ENCODE measurements at places on chromosomes 13 and 19. TPM values are rescaled to one million over a fixed set of nuclear protein-coding genes. Genes with fewer than 3 reads are reported as not detected.
A peak's percentile ranks its signal among the peaks of the same experiment; 100 is the strongest.

SERP2 gene
- 5.7 TPM for total RNA-seq

GRIK5 gene
- total RNA-seq, result 24.2 TPM

NALCN gene
- total RNA-seq, result 2.9 TPM

EFNA2 gene
- not detected for total RNA-seq

ZFP28 gene
- 9.7 TPM for total RNA-seq

ADGRE2 gene
- 2.6 TPM for total RNA-seq

APBA3 gene
- total RNA-seq, result 35.9 TPM

ZNF556 gene
- not detected for total RNA-seq

KCNRG gene
- total RNA-seq, result 1.0 TPM

VPS36 gene
- 87.8 TPM for total RNA-seq

DNAAF3 gene
- total RNA-seq, result 5.1 TPM

NCAN gene
- not detected for total RNA-seq

GRCh38 chr13:40933508-40934204 lies 85.5 kb downstream of the ELF1 start:
- DNase-seq, result peak; percentile 63

DNA sequence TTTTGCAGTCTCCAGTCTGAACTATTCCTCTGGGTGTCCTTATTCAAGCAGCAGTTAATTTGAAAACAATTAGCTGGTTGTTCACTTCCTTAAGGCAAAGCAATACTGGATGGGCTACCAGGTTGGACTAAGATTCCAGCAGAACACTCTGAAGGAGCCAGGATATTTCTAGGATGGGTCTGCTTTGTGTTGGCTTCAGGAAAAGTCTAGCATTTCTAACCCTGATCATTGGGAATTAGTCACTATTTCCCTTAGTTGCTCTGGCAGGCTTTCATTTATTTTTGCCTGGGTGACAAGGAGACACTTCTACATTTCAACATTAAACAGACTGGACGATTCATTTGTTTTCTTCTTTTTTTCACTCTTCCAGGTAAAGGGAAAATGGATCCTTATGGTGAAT lies 228.4 kb downstream of the ENOX1 start:
- DNase-seq, result no peak

DNA sequence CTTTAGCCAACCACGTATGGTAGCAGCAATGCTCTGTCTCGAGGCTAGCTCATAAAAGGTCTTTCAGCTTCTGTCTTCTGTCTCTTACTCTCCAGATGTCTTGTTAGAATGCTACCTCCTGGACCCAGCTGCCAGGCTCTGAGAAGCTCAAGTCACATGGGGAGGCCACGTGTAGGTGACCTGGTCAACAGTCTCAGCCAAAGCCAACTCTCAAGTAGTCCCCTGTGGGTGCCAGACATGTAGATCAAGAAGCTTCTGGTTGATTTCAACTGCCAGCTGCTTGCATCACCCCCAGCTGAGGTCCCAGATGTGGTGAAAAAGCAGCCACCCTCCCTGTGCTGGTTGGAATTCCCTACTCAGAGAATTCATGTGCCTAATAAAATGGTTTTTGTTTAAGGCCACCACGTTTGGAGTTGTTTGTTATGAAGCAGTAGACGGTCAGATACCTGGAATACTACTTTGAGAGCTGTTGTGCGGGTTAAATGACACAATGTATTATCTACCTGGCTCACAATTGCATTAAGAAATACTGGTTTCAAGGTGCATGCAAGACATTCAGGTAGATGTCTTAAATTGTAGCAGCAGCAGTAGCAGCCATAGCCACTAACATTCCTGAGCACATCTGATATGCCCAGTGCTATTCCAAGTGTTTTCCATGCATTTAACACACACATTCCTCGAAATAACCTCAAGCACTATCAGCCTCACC lies 131.0 kb upstream of the RFC3 start:
- no peak for DNase-seq

DNA sequence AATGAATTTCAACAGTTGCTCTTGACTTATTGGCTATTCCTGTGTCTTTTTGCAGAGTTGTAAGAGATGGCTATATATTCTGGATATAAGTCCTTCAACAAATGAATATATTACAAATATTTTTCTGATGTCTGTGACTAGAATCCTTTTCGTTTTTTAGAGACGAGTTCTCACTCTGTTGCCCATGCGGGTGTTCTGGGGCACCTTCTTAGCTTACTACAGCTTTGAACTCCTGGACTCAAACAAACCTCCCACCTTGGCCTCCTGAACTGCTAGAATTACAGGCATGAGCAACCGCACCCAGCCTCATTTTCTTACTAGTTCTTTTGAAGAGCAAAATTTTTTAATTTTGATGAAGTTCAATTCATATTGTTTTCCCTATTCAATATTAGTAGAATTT lies 287.8 kb downstream of the LIG4 start:
- no peak for DNase-seq

- DNase-seq, result no peak
Observed at GRCh38 chr13:81637457-81637856, 1296.5 kb upstream of the SPRY2 start.

- DNase-seq, result no peak
Observed at GRCh38 chr13:47499358-47500150, 501.5 kb downstream of the SUCLA2 start.

DNA sequence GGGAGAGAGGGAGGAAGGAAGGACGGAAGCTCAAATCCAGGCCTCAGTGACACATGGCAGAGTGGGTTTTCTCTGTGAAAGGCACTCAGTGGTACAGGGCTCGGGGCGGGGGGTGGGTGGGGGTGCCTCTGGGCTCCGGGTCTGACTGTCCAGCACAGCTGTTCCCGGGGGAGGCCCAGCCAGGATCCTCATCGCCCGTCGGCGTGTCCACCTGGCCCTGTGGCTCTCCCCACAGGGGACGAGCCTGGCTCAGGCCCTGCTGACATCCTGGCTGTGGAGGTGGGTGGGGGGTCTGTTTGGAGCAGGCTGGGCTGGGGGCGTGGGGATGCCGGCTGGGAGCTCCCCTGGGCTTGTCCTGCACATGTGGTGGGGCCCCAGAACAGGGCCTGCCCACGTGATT lies 18.2 kb upstream of the MATK start:
- no peak for DNase-seq

DNA sequence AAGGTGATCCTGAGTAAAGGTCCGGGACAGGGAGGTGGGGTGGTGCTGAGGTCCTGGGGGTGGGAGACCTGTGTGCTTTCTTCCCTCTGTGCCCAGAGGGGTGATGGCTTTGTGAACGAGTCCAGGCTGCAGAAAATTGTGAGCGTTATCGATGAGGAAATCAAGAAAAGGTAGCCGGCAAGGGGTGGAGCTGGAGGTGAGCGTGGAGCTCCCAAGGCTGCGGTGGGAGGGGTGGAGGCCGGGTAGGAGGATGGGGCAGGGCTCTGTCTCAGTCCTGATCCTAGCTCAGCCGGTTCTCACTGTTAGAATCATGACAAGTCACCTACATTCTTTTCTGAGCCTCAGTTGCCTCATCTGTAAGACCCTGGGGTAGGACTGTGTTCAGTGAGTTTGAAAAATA lies 4.0 kb downstream of the SELENOV start:
- no peak for DNase-seq

DNA sequence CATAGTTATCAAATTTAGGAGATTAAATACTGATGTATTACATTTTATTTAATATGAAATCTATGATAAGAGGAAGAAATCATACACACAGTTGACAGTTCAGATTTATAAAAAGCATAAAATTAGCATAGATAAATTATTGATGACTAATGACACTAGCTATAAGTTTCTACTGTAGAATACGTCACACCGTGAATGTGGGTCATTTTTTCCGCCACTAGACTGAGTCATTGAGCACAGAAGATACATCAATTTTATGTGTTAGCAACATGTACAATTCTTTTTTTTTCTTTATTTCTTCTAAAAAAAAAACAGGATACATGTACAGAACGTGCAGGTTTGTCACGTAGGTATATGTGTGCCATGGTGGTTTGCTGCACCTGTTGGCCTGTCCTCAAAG lies 22.2 kb downstream of the AP2S1 start:
- DNase-seq, result no peak

- DNase-seq, result no peak
Observed at GRCh38 chr13:94327318-94327717, 152.2 kb downstream of the DCT start.

- DNase-seq, result no peak
Observed at GRCh38 chr13:109426690-109426990, 359.7 kb downstream of the IRS2 start.

DNA sequence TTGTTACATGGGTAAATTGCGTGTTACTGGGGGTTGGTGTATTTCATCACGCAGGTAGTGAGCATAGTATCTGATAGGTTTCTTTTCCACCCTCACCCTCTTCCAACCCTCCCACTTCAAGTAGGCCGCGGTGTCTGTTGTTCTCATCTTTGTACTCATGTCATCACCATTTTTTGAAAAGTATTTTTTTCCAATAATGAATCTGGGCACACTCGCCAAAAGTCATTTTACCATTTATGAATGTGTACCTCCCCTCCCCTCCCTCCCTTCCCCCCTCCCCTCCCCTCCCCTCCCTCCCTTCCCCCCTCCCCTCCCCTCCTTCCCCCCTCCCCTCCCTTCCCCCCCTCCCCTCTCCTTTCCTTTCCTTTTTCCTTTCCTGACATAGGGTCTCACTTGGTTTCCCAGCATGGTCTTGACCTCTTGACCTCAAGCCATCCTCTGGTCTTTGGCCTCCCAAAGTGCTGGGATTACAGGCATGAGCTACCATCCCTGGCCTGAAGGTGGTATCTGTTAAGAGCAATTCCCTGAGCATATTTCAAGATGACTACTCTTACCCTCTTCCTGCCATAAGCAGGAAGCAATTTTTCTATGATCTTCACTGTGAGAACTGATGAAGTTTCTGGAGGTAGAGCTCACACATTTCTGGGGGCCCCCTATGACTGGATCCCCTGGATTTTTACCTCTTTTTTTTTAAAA lies 15.7 kb downstream of the ZNF627 start:
- no peak for DNase-seq

DNA sequence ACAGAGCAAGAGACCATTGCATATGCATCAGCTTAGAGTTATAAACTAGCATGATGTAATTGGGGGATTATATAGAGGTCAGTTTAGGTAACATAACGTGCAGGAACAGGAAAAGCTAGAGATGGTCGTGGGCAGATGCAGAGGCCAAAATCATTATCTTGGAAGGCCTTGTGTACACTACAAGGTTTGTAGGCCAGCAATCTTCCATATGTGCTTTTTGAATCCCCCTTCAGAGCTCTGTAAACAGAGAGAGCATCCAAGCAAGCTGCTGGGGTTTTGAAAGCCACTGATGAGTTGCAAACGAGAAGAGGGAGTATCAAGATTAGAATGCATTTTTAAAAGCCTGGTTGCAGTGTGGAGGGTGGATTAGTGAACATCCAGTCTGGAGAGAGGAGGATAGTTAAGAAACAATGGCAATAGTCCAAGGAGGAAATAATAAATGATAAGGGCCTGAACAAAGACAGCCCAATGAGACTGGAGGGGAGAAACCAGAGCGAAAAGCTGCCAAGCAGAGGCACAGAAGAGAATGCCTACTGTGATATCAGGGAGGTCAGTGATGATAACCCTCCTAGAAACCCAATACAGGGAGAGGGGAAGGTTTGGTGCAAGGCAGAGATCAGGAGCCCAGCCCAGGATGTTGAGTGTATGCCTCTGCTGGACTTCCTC lies 109.6 kb downstream of the ZAR1L start:
- DNase-seq, result no peak

DNA sequence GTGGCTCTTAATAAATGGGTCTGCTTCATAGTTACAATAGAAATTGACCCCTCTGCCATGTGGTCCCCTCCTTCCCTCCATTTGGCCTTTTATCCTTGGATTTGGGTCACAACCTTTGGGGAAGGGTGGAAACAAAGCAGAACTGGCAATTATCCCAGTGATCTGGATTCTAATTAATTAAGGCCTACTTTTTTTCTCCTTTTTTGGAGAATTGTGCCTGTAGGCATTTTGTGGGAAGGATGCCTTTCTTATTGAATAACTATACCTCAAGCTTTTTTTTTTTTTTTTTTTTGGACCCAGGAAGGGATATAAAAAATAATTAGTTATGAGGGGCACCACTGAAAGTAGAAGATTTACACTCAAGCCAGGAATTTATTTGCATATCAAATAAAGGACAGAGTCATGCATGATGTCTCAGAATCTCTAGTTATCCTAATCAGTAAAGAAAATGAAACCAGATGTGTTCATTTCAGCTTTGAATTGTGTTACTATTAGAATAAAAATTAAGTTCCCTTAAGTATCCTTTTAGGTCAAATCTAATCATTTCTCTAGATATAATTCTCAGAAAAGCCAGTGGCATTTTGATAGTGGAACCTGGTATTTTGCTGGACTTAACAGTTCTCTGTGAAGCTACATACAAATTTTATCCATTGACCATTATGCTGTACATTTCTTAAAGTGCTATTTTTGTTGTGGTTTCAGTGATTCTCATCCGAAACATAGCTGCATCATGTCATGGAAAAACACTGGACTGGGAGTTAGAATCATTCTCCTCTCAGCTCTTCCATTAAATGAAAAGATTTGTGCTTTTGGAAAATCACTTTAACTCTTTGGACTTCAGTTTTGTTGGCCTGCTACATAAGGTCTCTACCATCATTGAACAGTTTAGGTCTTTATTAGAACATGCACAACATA lies 129.3 kb downstream of the KCNRG start:
- no peak for DNase-seq

DNA sequence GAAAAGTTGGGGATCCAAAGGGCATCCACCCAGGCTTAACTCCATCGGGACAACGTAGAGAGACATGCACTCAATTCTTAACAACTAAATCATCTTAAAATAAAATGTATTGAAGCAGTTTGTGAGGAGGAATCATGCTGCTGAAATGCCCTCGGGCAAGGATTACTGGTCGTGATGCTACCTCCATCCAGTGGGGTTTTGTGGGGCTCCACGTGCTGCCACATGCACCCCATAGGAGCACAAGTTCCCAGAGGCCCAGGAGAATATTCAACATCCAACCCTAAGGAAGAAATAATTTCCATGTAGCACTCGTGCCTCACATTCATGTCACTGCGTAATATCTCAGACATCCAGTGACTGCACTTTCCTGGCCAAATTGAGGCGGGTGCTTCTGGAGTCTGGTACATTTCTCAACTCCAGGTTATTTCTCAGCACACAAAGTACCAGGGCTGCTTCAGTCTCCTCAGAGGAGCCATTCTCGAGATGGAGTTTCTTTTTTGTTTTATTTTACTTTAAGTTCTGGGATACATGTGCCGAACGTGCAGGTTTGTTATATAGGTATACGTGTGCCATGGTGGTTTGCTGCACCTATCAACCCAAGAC lies 429.8 kb downstream of the FOXO1 start:
- peak; percentile 16 for DNase-seq

DNA sequence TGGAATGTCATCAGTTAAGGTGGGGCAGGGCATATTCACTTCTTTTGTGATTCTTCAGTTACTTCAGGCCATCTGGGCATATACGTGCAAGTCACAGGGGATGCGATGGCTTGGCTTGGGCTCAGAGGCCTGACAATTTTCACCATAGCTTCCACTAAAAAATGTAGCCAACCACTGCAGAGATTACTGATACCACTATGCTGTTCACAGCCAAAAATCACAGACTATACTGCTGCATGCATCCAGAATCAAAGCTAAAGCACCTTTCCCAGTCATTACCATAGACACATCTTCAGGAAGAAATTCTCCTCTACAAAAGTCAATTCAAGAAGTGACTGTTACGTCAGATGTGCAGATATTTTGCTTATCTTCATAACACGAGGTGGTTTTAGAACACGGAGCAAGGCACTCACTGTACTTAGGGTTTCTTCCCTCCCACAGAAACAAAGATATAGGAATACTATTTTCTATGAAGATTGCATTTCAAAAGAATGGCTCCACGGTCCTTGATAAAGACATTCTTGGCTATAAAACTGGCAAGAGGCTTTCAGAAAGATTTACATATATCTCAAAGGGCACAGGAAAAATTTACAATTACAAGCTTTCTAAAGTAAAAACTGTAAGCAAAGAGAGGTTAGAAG lies 1556.6 kb upstream of the PRR20A start:
- DNase-seq, result no peak

Data from thyroid gland (tissue), 4 donors.